ENCODE measurements at places on chromosomes 11 and 22.

DNA sequence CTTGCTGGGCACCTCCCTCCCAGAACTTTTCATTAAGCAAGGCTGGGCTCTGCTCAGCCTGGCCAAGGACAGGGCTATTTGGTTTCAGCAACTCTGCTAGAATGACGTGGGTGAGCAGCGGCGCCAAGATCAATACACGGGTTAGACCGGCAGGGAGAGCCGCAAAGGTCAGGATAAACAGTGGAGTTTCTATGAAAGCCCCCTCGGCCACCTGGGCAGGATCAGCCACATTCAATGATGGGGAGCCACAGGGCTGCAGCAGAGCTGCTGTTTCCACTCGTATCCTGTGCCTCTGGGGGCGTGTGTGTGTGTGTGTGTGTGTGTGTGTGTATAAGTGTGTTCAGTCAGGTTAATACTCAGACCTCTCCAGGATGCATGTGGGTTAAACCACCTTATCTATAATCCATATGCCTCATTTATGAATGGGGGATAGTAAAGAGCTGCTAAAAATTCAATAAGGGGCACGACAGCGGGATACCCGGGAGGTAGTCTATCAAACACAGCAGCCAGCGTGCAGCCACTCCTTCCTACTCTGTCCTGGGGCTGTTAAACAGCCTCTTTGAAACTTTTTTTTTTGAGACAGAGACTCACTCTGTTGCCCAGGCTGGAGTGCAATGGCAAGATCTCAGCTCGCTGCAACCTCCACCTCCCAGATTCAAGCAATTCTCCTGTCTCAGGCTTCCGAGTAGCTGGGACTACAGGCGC, 34.8 kb downstream of the MYH9 start:
- no peak for DNase-seq

- no peak for DNase-seq
Measured at GRCh38 chr22:48188231-48188721, 1425.8 kb downstream of the TBC1D22A start.

GRCh38 chr22:42026705-42027104, 28.1 kb downstream of the WBP2NL start:
- no peak for DNase-seq

DNA sequence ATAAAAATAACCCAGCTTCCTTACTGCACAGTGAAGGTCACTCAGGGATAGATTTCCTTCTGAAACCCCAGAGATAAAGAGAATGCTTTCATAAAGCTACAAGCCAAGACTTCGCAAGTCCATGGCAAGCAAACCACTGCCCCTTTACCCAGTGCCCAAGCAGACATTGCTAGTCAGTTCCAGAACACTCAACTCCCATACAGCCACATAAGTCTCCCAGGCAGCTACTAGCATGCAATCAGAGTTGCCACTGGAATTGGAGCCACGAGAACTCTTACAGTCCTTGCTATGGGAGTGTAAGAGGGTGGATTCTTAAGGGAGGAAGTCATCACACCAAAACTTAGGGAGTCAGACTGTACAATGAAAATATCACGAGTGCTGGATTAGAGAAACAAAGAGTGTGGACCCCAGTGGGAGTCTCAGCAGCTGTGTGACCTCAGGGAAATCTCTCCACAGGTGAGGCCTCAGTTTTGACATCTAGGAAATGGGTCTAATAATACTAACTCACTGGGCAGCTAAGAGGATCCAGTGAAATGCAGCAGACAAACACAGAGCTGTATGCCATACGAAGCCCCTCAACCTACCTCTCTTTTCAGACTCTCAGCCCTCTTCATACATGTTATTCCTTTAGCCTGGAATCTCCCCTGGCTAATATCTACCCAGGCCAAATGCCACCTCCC, 526.6 kb downstream of the MN1 start:
- DNase-seq: no peak

- DNase-seq: no peak
Measured at GRCh38 chr11:69880041-69880825, 61.0 kb upstream of the FGF3 start.

Data from activated naive CD4-positive, alpha-beta T cell treated with anti-CD3 and anti-CD28 coated beads, Interleukin-2, amount 50 U/mL, for 16 hours (primary cell).